DND-41 (cell line): ENCODE measurements at places on chromosomes 11 and 22.

DNA sequence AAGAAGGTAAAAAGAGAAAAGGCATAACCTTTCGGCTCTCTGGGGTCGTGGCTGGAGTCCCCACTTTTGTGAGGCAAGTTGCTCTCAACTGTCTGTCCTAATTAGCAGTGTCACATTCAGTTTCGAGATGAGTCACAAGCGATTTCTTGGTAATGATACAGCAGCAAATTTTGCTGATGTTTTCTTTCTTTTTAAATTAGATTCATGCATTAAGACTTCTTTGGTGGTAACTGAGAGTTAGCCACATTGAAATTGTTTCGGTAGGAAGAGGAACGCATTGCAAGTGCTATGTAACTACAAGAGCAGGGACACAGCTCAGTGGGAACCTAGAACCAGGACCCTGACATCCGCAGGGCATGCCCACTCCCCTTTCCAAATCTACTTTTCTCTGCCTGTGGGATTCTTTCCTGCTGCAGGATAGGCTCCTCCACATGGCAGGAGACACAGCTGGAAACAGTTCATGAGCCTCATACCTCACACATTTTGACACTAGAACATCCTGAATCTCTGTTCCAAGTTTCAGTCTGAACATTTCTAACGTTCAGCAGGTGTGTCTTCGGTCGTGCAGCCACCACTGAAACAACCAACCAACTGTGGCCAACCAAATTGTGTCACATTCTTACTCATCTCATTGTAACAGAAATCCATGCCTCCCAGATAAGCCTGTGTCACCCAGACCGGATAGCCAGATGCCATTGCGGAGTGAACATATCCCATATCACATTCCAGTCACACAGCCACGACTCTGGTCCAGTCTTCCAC, 987.6 kb downstream of the NTM start:
- H3K36me3 ChIP-seq, result no peaks in the 10 kb centered on the region
- no peaks in the 10 kb centered on the region for H3K4me1 ChIP-seq
- DNase-seq, result no peak
- H3K27me3 ChIP-seq, result peaks cover 18% of the 10 kb centered on the region

DNA sequence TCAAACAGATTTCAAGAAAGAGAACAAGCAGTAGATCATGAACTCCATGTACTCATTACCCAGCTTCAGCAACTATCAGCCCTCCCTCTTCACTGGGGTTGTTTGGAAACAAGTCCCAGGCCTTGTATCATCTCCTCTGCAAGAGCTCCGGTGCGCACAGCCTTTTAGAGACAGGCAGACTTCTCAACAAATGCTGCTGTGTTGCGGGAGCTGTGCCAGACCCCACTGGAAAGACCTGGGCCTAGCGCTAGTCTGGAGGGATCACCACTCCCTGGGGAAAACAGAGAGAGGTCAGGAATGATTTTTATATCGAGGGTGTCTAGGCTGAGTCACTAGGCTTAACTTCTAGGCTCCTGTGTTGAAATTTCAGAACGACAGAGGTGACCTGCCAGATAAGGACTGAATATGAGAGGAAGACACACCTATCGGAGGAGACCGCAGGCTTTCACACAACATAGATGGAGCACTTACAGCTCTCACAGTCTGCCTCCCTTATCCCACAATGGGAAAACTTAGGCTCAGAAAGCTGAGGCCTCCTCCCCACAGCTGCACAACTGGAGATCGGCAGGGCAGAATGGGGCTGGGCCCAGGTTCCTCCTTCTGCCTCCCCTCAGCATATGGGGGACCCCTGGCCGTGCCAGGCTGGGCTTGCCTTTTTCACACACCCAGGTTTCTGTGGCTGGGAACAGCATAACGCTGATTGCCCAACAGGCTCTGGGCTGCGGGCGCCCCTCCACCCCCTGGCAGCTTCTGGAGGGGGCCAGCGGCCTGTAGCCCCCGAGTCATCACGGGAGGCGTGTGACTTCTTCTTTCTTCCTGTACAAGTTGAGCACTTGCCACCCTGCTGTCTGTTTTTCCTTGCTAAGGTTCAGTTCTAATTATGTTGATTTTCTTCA, 86.0 kb downstream of the PKNOX2 start:
- H3K4me3 ChIP-seq, result no peak overlapping the region
- H3K27me3 ChIP-seq, result peaks cover 7% of the 10 kb centered on the region
- H3K27ac ChIP-seq, result no peak overlapping the region
- H3K4me1 ChIP-seq, result no peaks in the 10 kb centered on the region

- no peaks in the 10 kb centered on the region for H3K4me1 ChIP-seq
- no peaks in the 10 kb centered on the region for H3K36me3 ChIP-seq
- H3K27ac ChIP-seq, result no peak overlapping the region
- peaks cover 6% of the 10 kb centered on the region for H3K27me3 ChIP-seq
- no peak overlapping the region for H3K4me3 ChIP-seq
Measured at GRCh38 chr22:25142102-25142501, 57.6 kb upstream of the CRYBB3 start.

GRCh38 chr11:28536504-28537267, 428.5 kb downstream of the METTL15 start:
- no peak for DNase-seq
- H3K4me3 ChIP-seq, result no peak overlapping the region
- H3K27ac ChIP-seq, result no peak overlapping the region
- H3K4me1 ChIP-seq, result no peaks in the 10 kb centered on the region
- H3K27me3 ChIP-seq, result no peaks in the 10 kb centered on the region
- no peaks in the 10 kb centered on the region for H3K36me3 ChIP-seq

DNA sequence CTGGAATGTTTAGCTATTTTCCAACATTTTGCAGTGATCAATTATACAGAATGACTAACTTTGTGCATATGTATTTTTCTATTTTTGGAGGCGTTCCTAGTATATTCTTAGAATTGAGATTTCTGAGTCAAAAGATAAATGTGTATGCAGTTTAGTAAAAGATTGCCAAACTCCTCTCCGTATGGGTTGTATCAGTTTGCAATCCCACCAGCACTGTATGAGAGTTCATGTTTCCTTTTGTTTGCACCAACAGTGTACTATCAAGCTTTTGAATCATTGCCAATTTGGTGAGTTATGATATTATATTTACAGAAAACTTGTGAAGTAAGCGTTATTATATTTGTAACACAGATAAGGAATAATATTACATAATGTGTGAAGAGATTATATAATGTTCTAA, 658.7 kb downstream of the JRKL start:
- H3K4me3 ChIP-seq, result no peak overlapping the region
- no peaks in the 10 kb centered on the region for H3K4me1 ChIP-seq
- H3K27ac ChIP-seq, result no peak overlapping the region
- no peaks in the 10 kb centered on the region for H3K27me3 ChIP-seq
